ENCODE measurements at places on chromosomes 1 and 21. TPM values are rescaled to one million over a fixed set of nuclear protein-coding genes. Genes with fewer than 3 reads are reported as not detected.

The TCHH gene
- not detected for polyA plus RNA-seq

The LCE1C gene
- polyA plus RNA-seq: not detected

The GREM2 gene
- 0.05 TPM for polyA plus RNA-seq

The PSMG1 gene
- 46.2 TPM for polyA plus RNA-seq

The GALE gene
- polyA plus RNA-seq: 11.5 TPM

The TIE1 gene
- polyA plus RNA-seq: not detected

The FMO1 gene
- not detected for polyA plus RNA-seq

The DNAJC28 gene
- polyA plus RNA-seq: 0.92 TPM

The LCK gene
- 1,109 TPM for polyA plus RNA-seq

The KCNT2 gene
- not detected for polyA plus RNA-seq

The SLAMF1 gene
- polyA plus RNA-seq: 14.6 TPM

The NPHP4 gene
- 0.40 TPM for polyA plus RNA-seq

The FNDC5 gene
- polyA plus RNA-seq: 0.25 TPM

The KRTAP12-2 gene
- polyA plus RNA-seq: not detected

The MTR gene
- polyA plus RNA-seq: 23.0 TPM
